ENCODE measurements at places on chromosomes 5 and 9.

GRCh38 chr5:40685193-40685592 lies 5.5 kb downstream of the PTGER4 start:
- DNase-seq, result no peak

GRCh38 chr5:75993183-75993582 lies 90.0 kb upstream of the SV2C start:
- DNase-seq, result no peak

- no peak for DNase-seq
These were observed 103.3 kb downstream of the ZSWIM6 start for GRCh38 chr5:61435368-61435767.

DNA sequence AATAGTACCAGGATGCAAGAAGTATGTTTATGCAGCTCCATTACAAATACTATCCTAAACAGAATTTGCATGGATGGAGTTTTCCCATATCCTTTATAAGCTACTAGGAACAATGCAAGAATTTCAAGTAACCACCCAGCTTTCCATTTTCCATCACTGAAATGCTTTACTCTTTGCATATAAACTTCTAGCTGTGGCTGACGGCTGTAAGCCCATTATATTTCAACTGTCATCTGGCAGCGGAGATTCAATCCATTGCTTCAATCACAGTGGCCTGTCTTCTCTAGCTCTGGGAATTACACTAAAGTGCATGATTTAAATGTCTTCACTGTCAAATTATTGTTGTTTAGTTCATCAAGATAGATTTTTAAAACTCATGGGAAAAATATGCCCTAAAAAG lies 64.2 kb upstream of the PAM start:
- no peak for DNase-seq

DNA sequence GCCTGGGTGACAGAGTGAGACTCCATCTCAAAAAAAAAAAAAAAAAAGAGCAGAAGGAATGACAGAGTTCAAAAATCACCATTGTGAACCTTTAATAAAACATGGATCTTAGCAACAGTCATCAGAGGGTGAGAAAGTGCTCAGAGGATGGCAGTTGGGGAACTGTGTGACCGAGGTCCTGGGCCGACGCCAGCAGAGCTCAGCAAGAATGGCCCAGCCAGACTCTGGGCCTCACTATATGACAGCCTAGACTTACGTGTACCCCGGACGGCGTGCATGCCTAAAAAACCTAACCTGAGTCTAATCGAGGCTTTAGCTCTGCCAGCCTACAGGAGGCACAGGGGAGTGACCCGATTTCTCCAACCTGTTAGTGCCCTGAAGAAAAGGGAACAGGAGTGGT lies 64.3 kb downstream of the MVB12B start:
- no peak for DNase-seq

GRCh38 chr5:54390015-54390414 lies 65.5 kb upstream of the HSPB3 start:
- DNase-seq, result peak; percentile 95

GRCh38 chr9:124468061-124468740 lies 17.9 kb downstream of the ADGRD2 start:
- DNase-seq, result no peak

DNA sequence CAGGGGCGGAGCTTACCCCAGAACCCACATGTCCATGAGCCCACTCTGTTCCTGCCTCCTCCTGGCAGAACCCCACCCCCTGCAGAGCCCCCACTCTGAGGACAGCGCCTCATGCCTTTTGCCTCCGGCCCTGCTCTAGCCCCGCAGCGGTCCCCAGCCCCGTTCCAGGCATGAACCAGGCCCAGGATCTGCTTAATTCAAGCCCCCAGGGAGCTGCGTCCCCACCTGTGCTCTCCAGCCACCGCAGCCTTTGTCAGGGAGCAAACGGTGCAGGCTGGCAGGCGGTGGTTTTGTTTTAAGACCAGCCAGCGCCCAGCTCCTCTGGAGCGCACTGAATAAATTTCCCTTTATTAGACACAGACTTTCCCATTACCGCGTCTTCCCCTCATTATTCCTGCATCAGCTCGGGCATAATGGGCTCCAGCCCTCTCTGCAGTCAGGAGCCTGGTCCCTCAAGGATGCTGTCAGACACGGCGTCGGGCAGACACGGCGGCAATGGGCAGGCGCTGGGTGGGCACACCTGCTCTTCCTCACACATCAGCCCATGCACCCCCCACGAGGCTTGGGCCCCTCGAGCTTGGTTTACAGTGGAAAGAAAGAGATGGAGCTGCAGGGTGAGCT lies 137.6 kb downstream of the OLFM1 start:
- no peak for DNase-seq

GRCh38 chr9:107700847-107701246 lies 211.3 kb upstream of the KLF4 start:
- no peak for DNase-seq

GRCh38 chr5:121246971-121247370 lies 604.7 kb upstream of the FTMT start:
- no peak for DNase-seq

DNA sequence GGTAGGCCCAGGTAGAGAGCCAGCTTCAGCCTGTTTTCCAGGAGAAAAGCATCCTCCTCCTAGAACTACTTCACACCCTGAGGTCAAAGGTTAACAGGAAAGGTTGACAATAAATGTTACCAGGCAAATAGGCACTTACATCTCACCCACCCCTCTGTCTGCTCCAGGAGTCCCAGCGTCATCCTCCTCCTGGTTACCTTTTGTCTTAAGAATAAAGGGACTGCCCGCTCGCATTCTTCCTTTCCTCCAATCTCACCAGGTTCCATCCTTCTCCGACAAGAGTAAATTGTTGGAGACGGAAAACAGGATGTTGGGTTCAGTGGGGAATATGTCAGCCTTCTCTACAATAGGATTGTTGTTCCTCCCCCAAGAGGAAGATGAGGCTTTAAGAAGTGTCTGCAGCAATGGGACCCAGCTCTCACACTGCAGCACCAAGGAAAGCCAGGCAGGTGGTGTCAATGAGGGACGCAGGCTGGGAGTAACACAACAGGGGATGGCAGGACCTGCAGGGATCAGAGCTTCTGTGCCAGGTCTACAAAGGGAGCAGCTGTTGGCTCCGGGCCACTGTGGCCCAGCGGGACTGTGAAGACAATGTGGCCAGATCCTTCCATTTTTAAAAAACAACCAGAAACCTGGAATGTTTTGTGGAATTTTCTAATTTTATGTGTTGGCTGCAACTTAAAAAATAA lies 29.0 kb downstream of the FAT2 start:
- DNase-seq, result no peak

DNA sequence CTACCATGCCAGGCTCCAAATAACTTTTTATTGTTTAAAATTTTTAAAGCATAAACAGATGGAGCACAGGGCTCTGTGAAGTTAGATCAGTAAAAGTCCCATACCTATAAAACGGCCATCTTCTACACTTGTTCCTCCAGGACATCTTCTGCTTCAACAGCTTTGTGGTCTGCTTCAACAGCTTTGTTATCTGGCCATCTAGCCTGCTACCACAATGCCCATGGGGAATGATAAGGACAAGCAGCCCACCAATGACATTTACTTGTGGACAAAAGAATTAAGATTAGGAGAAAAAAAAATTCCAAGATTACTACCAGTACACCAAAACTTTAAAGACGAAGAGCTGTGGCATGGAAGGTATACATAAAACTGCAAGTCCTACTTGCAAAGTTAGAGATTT lies 2.2 kb upstream of the VPS13A start:
- DNase-seq, result no peak

- DNase-seq, result no peak
These were observed 9.6 kb downstream of the TRIP13 start for GRCh38 chr5:902129-902916.

GRCh38 chr5:100746730-100747129 lies 156.4 kb downstream of the ST8SIA4 start:
- no peak for DNase-seq

GRCh38 chr5:35879649-35880048 lies 23.0 kb downstream of the IL7R start:
- no peak for DNase-seq

- no peak for DNase-seq
These were observed 67.2 kb downstream of the KIF4B start for GRCh38 chr5:155080721-155081120.

DNA sequence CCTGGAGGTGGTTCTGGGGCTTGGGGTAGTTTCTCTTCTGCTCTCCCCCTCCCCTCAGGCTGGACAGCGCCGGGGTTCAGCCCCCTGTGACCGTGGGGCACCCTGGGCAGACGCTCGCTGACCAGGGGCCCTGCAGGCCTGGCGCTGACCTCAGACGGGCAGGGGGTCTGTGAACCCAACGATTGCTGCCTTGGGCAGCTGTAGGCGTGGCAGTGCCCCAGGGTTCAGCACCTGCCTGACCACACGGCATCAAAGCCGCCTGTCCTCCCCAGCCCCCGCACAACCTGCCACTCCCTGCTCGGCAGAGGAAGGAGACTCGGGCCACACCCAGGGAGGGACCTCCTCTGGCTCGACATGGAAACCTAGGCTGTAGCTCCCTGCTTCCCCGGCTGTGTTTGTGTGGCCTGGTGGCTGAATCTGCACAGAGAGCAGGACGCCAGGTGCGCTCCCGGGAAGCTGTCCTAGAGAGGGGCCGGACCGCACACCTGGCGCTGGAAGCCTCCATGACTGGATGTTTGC lies 12.2 kb downstream of the LCN12 start:
- DNase-seq, result no peak

- no peak for DNase-seq
These were observed 95.0 kb upstream of the LMX1B start for GRCh38 chr9:126518763-126519162.

DNA sequence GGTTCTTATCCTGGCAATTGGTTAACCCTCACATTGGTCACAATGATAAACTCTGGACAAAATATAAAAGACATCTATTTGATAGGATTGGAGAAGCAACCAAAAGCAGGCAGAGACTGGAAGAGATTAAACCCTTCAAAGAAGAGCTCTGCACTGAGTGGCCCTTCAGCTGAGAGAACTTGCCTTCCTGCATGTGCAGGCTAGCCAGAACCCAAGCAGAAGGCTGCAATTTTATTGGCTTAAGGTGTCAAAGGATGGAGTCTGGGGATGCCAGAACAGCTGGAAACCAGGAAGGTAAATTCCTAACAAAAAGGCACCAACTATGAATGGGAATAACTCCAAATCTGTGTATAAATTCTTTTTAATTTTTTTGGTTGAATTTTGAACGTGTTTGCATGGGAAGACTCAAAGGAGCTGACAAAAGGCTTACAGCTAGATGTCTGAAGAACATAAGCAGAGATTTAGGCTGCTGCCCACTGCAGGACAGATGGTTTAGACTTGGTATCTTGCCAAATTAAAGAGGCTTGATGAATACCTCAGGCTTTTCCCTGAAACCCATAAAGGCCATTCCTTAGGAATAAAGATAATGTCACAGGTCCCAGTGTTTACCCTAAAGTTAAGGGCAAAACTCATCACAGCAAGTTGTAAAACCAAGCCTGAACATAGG lies 66.3 kb downstream of the NR2F1 start:
- no peak for DNase-seq

DNA sequence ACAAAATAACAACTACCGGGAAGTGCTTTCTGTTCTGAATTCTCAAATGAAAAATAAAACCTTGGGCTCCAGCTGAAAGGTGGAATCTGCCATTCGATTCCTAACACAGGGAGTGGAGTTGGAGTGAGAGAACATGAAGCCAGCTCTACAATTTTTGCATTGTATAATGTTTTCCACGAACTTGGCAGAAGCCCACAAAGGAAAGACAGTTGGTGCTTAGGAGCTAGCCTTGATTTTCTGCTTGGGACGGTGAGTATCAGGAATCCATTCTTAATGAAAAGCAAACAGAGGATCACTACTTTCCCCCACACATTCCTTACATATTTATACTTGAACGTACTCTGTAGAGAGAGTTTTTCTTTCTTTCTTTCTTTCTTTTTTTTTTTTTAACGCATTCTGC lies 74.2 kb upstream of the FBXL7 start:
- peak; percentile 21 for DNase-seq

- no peak for DNase-seq
These were observed 76.8 kb upstream of the SH3PXD2B start for GRCh38 chr5:172530878-172531703.

GRCh38 chr5:151862811-151863472 lies 61.7 kb downstream of the GLRA1 start:
- DNase-seq, result no peak

DNA sequence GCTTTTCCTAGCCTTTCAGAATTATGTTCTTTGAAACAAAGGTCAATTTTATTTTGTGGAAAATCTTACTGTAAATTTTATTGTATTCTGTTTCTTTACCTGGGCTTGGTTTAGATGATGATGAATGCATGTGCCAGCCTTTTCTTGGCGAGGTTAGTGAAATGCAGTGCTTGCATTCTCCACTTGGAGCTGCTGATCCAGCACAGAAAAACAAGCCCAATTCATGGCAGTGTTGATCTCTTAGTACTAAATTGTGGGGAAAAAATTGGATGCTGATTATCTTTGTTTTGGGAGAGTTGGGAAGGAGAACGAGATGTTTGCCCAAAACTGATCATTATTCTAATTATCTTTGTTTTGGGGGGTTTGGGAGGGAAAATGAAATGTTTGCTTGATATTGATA lies 3.7 kb downstream of the HABP4 start:
- DNase-seq, result peak; percentile 60

DNA sequence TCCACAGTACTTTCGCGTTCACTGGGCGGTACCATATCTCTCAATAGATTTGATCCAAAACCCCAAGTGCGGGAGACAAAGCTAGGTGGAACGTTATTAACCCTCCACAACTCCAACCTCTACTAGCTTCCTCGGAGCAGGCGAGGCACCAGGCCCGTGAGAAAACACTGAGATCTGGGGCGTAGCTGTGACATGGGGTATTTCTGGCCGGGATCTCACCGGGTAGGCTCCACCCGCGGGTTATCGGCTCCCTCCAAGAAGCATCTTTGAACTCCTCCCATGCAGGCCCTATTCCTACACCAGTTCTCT lies 350 bp upstream of the SLC25A46 start:
- no peak for DNase-seq

DNA sequence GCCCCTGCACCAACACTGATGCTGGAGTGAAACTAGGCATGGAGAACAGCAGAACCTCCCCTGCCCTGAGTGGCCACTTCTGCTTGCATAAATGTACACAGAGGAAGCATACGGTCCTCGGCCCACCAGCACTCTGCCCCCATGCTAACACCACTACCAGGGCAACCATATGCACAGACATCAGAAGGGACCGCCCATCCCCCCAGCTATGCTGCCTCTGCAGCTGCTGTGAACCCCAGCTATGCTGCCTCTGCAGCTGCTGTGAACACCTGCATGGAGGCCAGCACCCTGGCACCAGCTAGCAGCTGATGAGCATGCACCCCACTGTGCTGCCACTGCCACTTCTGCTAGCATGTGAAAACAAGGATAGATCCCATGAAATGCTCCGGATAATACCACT lies 250.3 kb downstream of the TUSC1 start:
- no peak for DNase-seq

GRCh38 chr5:124744170-124744971 lies 2.1 kb downstream of the ZNF608 start:
- peak; percentile 52 for DNase-seq

DNA sequence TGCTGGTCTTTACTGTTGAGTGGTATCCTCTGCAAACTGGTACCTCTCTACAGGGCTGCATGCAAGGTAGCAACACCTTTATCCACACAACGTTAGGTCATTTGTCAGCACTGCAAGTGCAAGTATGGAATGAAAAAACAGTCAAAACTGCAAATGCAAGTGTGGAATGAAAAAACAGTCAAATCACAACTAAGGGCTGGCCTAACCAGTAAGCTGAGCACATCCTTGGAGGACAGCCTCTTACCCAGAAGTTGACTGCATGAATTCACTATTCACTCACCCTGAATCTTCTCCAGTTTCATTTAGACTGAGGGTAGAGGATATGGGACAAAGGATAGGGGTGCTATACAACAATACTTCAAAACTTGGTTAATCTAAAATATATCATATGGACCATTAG lies 158.4 kb downstream of the PPP2R2B start:
- no peak for DNase-seq
